Activated CD4-positive, alpha-beta T cell treated with anti-CD3 and anti-CD28 coated beads for 24 hours (primary cell): ENCODE measurements at places on chromosomes 16 and 17.

GRCh38 chr17:57899822-57900221 is 50.0 kb upstream of the MRPS23 start:
- no peak for DNase-seq

GRCh38 chr17:52710363-52710901 is 551.9 kb upstream of the CA10 start:
- no peak for DNase-seq

GRCh38 chr17:17537311-17538099 is 41.3 kb upstream of the RASD1 start:
- DNase-seq: no peak

DNA sequence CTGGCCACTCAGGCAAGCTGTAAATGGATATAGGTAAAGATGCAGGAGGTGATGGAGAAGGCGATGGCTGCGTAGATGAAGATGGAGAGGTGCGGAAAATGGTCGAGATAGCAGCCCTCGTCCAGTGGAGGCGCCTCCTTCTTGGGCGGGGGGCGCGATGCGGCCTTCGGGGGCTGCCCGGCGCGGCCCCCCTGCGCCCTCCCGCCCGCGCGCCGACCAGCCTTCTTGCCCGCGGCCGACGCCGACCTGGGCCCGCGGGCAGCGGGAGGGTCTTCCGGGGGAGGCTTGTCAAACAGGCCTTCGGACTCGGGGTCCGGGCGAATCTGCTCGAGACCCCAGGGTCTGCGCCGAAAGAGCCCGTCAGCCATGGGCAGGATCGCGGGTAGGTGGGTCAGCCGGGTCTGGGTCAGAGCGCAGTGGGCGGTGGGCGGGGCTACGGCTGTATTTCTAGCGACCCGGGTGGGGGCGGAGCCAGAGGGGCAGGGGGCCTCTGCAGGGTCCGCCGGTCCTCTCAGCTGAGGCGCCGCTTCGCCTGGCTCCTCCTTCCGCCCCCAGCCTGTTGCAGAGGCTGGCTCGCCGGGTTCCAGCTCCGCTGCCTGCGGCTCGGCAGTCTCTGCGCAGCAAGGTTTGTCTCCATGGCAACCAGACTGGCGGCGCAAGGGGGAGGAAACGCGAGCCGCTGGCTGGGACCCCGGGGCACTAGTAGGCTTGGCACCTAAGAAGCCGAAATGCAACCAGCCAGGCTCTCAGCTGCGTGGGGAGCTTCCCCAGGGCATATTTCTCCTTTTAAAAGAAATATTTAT is 14.4 kb downstream of the MIS12 start:
- peak; percentile 54 for DNase-seq

GRCh38 chr17:69574257-69575197 is 160.0 kb downstream of the MAP2K6 start:
- no peak for DNase-seq

GRCh38 chr17:50364715-50365114 is 8.3 kb downstream of the MRPL27 start:
- no peak for DNase-seq

- DNase-seq: peak; percentile 67
Observed at GRCh38 chr16:88743693-88744576, 37.6 kb downstream of the CTU2 start.

DNA sequence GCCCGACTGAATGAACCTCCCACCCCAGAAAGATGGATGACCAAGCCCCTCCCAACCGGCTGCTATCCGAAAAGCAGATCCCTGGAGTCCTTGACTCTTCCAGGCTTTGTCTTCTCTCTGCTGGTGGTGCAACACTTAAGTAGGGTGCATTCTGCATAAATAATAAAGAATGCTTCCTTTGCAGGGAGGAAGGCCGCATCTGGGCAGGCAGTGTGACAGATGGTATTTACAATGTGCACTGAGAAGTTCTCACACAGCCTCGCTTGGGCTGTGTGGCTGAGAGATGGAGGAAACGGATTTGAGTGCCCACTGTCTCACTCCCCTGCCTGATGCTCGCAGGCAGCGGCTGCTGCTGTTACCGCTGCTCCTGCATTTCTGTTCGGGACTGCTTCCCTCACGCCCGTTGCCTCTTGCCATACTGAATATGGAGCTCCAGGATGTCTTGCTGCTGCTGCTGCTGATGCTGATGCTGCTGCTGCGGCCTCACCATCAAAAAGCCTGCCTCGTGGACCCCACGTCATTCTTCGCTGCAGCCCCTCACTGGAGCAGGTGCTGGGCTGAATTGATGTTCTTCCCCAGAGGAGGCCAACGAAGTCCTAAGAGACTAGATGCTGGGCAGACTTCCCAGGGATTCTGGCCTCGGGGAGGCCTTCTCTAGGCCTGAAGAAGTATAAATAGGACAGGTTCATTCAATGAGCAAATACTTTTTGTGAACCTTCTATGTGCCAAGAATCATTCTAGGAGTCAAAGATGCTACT is 7.1 kb upstream of the RHBDL3 start:
- no peak for DNase-seq

DNA sequence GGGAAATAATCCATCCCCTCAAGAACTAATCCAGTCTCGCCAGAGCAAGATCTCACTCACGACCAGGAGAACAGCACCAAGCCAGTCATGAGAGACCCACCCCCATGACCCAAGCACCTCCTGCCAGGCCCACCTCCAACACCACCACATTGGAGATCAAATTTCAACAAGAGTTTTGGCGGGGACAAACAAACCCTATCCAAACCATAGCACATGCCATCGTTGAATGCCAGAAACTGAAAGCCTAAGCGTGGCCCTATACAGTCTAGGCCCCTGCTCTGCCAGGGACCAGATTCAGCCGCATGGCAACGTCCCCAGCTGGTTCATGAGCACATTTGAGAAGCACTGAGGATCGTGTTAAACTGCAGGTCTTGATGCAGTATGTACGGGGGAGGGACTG is 57.3 kb downstream of the AXIN2 start:
- DNase-seq: no peak

- DNase-seq: no peak
Observed at GRCh38 chr17:55286681-55287589, 22.2 kb downstream of the HLF start.

GRCh38 chr17:28388106-28388505 is 16.6 kb downstream of the SARM1 start:
- DNase-seq: no peak

DNA sequence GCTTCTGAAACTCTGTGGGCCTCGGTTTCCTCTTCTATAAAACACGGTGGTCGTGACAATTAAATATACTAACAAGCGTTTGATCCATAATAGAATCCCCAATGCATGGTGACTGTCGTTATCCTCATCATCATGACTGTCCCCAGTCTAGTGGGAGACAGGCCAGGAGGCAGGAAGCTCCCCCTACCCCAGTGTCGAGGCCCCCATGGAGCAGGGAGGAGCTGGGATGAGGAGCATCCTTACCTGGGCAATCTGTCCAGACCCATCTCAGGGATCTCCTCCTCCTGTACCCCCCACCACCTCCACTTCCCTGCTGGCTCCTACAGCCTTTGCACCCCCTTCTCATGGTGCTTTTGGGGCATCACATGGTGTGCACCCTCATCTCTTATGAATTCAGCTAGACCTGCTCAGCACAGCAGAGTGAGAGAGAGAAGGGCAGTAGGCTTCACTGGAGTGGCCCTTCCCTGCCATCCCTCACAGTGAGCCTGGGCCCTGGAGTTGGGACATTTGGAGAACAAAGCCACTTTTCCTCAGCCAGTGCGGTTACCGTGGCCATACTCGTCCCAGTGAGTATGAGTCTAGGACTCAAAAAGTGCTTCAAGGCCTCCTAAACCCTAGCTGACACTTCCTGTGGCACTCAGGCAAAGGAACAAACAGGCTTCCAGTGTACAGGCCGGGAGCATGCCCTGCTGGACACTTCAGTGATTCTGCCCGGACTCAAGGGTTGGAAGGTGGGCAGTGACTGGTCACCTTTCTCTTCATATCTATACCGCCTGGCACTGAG is 148.6 kb downstream of the CLEC16A start:
- no peak for DNase-seq

- no peak for DNase-seq
Observed at GRCh38 chr16:19379838-19380237, 37.8 kb upstream of the TMC5 start.

DNA sequence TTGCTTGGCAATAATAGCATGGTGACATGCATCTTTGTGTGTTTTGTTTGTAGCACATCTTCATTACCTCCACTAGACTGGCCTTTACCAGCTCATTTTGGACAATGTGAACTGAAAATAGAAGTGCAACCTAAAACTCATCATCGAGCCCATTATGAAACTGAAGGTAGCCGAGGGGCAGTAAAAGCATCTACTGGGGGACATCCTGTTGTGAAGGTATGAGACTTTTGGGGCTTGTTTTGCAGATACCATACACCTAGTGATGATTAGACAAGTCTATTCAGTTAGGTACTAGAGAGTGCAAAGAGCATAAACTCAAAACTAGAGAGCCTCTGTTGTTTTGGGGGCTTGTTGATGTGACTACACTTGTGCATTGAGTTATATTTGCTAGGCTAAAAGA is 41.2 kb downstream of the NFATC3 start:
- no peak for DNase-seq

- no peak for DNase-seq
Observed at GRCh38 chr17:62090021-62090824, 25.1 kb upstream of the MED13 start.

GRCh38 chr17:74768069-74768762 is 7.9 kb downstream of the NAT9 start:
- DNase-seq: no peak

DNA sequence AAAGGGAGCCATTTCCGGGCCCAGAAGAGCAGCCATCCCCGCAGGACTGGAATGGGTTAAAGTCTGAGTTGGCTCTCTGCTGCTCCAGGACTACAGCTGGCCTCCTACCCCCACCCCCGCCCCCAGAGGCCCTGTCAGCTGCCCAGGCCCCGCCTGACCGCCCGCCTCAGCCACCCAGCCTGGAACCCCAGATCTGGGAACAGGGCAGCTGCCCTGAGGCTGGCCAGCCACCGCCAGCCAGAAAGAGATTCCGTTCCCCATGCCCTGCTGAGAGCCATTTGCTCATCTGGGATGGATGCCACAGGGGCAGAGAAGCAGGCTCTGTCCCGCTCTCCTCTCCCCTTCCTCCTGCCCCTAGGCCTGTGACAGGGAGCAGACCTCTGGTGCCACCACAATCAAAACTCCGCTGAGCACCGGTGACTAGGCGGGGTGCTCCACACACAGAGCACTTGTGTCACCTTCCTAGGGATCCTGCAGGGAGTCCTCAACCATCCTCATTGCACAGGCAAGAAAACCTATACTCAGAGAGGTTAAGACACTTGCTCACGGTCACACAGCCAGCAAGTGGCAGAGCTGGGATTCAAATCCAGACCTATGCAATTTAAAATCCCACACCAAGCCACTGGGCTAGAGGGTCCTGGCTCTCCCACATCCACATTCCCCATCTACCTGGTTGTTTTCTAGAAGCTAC is 44.1 kb downstream of the ZNF423 start:
- DNase-seq: no peak

GRCh38 chr17:43880420-43880991 is 26.8 kb downstream of the MPP2 start:
- DNase-seq: peak; percentile 10

DNA sequence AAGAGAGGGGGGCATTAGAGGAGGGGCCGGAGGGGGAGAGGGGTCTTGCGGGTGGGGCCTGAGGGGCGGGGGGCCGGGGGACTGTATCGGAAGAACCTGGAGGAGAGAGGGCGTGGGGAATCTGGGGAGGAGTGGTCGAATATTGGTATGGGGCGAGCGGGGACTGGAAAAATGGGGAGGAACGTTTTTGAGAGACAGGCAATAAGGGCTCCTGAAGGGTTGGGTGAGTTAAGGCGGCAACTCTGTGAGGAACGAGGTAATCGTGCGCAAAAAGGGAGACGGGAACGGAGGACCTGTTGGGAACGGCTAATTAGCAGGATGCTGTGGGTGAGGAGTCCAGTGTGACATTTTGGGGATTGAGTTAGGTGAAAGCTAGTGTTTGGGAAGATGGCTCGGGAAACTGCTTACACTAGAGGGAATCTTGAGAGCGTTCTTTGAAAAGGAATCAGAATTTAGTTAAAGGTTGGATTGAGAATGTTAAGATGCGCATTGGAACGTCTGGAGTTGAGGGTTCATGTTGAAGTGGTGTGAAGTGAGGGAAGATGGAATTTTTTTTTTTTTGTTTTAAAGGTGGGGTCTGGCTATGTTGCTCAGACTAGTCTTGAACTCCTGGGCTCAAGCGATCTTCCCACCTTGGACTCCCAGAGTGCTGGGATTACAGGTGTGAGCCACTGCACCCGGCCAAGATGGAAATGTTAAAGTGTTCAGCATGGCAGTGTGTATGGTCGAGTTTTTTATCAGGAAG is 662 bp downstream of the WIPF2 start:
- DNase-seq: no peak

GRCh38 chr16:86029131-86029741 is 130.3 kb downstream of the IRF8 start:
- DNase-seq: no peak

GRCh38 chr17:17140590-17140980 is 65.5 kb downstream of the PLD6 start:
- no peak for DNase-seq

GRCh38 chr17:15038656-15039055 is 226.5 kb downstream of the PMP22 start:
- no peak for DNase-seq

- DNase-seq: peak; percentile 33
Observed at GRCh38 chr17:48577946-48578615, at the start of gene HOXB4. Gene HOXB4 (minus strand): TSS chr17:48578350. CDS start chr17:48578319, 31 bp downstream.

DNA sequence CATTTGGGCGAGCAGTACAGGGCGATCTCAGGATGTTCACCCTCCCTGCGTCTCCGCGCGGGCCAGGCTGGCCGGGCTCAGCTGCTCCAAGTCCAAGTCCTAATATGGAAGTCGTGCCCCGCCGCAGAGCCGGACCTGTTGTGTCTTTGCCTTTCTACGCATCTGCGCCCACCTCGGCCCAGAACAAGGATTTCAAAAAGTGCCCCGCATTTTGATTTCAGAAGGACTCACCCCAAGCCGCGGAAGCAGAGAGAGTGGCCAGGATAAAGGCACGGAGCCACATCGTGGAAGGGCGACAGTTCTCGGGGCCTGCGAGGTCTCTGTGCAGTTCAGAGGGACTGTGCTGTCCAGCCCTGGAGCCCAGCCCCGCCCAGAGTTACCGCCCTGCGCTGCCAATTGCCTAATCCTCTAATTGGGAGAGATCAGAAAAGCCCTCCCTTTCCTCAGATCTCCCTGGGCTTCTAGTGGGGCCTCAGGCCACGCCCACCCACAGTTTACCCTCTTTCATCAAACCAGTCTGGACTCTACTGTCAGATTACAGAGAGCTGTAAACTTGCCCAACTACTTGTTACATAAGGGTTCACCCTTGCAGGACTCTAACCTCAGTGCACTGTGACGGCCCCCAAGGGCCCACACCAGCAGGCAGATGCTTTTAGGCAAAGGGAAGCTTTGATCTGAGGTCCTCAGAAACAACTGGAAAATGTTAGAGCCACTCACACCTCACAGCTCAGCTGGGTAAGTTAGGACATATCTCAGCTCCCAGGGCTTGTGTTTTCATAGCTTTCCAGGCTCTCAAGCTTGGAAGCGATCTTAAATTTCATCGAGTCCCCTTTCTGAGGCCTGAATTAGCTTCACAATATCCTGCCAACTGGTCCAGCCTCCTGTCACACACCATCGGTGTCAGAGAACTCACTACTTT is at the start of gene CES1:
Gene CES1, minus strand, starts transcription at position 324 of the 919 bp plus-strand sequence. Its CDS starts 41 bp downstream, at position 283.
- no peak for DNase-seq

- DNase-seq: no peak
Observed at GRCh38 chr16:82133798-82134197, 36.2 kb downstream of the MPHOSPH6 start.
